ENCODE measurements at places on chromosomes 7 and 10.

- DNase-seq: no peak
Measured at GRCh38 chr10:26574783-26575182, 122.7 kb upstream of the PDSS1 start.

GRCh38 chr10:96720422-96721206, at the start of gene PIK3AP1:
Gene PIK3AP1 (minus strand): TSS chr10:96720514. CDS start chr10:96720394, 120 bp downstream.
- peak; percentile 73 for DNase-seq

GRCh38 chr7:5692112-5692844, 89.2 kb downstream of the RNF216 start:
- DNase-seq: no peak

DNA sequence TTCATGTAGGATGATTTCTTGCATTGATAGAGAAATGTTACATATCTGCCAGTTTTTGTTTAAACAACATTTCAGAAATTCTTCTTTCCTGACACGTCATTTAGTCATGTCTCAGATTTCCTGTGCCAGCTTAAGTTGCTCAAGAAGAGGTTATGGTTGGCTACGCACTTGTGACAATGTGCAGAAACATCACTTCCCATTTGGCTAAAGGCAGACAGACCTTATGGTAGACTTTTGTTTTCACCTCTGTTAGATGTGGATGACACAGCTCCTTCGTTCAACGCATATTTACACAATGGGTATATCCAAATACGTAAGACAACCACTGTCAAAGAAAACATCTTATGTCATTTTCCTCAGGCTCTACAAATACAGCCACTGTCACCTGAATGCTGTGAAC, 125.8 kb downstream of the DOCK4 start:
- DNase-seq: no peak

DNA sequence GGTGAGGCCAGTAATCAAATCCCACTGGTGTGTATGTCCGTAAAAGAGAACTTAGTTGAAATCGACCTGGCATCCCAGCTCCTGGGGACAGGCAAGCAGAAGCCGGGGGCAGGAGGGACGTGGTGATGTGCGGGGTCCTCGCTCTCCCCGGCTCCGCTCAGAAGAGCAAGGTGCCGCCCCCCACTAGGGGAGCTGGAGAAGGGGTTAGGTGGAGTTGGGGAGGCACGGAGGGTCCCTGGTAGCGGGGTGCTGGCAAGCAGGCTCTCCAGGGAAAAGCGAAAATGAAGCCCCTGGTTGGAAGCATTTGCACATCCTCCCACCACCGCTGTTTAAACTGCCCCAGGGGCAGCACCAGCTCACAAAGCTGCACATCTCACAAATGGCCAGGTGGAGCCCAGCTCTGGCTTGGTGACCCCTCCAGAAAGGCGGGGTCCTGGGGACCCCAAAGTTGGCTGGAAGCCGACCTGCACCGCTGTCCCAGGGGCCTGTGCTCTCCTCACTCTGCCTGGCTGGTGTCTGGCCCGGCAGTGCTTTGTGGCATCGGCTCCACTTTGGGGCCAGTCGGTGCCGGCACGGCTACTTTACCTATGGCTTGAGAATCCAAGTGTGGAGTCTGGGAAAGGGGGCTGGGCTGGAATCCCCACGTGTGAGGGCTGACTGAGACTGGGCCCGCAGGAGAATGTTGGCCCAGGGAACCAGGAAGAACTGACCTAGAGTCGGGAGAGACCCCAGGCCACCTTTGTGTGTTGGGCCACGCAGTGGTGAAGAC, 2.9 kb upstream of the CFAP46 start:
- peak; percentile 18 for DNase-seq

DNA sequence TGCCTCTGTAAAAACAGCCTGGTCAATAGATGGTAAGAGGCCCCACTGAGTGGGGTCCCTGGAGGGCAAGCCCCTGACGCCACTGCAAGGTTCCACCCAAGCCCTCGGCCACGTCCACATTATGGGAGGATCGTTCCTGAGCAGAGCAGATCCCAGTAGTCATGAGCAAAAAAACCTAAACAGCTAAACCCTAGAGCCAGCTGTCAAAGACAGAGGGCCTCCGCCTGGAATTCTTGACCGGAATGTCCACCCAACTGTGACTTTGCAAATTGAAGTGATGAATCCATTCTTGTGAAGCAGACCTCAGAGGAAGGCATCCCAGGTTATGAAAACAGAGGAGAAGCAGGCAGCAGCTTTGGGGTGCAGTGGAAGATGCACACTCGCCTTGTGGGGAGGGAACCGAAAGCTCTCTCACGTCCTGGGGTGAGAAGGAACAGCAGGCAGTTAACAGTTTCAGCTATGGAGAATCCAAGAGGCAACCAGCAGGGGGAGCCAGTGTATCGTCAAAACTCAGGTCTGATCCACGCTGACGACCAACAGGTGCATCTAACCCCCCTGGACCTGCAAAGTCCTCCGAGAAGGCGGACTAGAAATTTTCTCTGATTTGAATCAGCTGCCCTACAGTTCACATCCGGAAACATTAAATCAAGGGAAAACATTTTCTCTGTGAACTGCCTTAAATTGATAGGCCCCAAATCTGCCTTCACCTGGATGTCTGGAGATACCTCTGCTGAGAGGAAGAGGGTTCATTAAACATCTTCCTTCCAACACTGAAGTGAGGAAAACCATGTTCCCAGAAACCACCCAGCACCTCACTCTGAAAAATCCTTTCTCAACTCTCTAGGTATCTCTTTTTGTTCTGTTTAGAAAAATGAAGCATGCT, 139.1 kb upstream of the PFKP start:
- peak; percentile 63 for DNase-seq

- no peak for DNase-seq
Measured at GRCh38 chr10:127485153-127485857, 63.8 kb upstream of the NPS start.

- DNase-seq: peak; percentile 51
Measured at GRCh38 chr10:28367929-28368484, 65.1 kb upstream of the MPP7 start.

- DNase-seq: no peak
Measured at GRCh38 chr7:115676080-115676479, 354.5 kb downstream of the TFEC start.

DNA sequence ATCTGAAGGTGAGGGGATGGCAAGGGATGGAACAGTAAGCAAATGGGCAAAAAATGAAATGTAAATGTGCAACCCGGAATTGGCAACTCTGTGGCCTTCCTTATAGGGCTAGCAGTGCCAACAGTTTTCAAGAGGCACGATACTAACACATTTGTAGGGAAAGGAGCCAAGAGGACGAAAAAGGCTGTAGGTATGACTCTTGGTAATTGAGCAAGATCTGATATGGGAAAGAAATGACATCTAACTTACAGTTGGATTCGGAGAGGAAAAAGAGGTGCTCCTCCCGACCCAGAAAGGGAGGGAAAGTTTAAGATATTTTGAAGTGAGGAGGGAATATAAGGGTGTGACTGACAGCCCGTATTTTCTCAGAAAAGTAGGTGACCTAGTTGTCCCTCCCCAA, 2.1 kb upstream of the CREM start:
- no peak for DNase-seq

- no peak for DNase-seq
Measured at GRCh38 chr10:122213766-122214165, 57.3 kb upstream of the BTBD16 start.

DNA sequence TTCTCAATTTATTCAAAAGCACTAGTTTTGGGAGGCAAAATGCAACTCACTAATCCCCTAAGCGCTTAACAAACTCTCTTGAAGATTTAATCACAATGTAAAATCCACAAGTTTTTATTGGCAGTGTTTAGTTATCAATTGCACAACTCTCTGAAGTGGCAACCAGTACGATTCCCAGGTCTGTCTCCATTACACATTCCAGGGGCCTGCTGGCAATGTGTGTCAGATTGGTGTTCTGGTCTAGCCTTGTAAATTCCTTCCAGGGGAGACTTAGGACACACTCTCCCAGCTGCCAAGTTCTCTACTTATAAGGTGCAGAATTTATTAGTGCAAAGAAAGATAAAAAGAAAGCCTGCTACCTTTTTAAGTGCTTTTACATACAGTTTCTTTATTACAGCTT, 164.7 kb upstream of the HPS1 start:
- no peak for DNase-seq

DNA sequence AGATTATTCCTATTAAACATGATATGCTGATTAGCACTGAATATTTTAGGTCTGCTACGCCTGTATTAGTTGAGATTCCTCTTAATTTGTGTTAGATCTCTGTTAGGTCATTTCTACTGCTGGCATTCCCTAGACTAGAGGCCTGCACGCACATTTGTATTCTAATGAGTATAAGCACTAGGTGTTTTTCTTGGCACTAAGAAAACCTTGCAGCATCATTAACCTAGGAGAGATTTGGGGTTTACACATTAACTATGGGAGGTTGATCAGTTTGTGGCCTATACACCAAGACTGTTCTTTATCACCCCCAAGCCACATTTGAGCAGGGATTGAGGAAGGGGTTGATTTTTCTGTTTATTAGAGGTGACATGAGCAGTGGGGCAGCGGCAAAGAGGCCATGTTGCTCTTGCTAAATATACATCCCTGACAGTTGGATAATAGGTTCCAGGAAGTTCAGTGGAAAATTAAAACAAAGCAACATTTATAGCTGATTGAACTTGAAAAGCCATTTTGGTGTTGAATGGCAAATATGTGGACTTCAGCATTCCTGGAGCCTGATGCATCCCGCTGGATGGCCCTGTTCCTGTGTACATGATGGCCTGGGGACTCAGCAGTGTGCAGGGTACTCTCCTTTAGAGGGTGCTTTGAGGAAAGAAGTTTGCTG, 65.2 kb downstream of the GBF1 start:
- no peak for DNase-seq

- DNase-seq: no peak
Measured at GRCh38 chr10:103791858-103792257, 63.5 kb downstream of the SH3PXD2A start.

- no peak for DNase-seq
Measured at GRCh38 chr10:117306674-117307073, 65.8 kb downstream of the SLC18A2 start.

- no peak for DNase-seq
Measured at GRCh38 chr10:92405419-92405924, 114.5 kb downstream of the MARCHF5 start.

DNA sequence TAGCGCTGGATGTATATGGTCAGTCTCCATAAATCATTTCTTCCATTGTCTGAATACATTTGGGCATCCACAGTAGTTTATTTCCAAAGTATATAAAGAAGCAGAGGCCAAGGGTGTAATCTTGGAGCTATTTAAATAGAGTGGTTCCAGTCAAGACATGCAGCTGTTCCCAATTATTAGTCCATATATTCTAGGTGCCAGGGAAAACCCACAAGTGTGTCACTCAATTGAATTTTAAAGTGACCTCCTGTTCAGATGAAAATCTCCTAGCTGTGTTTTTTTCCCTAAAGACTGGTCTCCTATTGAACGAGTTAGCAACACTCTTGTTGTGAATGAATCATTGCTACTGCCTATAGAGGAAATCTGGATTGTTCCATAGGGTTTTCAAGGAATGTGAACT, 260.2 kb upstream of the BMPER start:
- no peak for DNase-seq

- DNase-seq: no peak
Measured at GRCh38 chr10:14860791-14861190, 17.9 kb upstream of the SUV39H2 start.

GRCh38 chr7:96996958-96997511, 8.3 kb upstream of the DLX6 start:
- DNase-seq: no peak

DNA sequence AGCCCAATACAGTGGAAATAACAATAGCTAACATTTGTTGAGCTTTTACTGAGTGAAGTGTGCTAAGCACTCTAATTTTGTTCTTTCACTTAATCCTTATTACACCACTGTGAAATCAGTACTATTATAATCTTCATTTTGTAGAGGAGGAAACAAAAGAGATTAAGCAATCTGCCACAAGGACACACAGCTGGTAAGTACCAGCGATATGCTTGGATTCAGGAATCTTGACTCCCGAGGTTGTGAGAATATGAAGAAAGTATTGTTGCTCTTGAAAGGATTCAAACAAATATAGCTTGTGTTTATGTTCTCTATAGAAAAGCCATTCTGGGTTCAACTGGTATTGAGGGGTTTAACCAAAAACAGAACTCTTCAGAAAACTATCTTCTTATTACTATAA, 93.7 kb upstream of the HECTD2 start:
- DNase-seq: no peak
